ENCODE measurements at places on chromosomes 6 and 20.

DNA sequence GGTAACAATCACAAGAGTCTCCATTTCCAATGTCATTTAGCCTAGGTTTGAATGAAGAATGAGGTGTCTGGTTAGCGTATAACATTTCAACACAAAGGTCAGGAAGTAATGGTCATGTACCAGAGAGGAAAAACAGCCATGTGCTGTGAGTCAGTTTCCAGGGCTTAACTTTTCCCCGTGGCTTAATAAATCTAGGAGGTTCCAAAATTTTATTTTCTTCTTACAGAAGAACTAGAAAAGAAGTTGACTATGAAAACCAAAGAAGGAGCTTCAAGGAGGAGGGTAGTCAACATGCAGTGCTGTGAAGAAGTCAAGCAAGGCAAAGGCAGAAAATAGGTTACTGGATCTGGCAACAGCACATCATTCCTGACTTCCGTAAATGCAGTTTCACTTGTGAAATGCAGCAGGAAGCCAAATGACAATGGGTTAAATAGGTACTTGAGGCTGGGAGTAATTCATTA is 8.4 kb upstream of the GABRR2 start:
- DNase-seq: no peak

- no peak for DNase-seq
Measured at GRCh38 chr6:145063091-145063490, 672.2 kb downstream of the EPM2A start.

GRCh38 chr6:6981681-6982322 is 126.0 kb upstream of the RREB1 start:
- DNase-seq: no peak

- no peak for DNase-seq
Measured at GRCh38 chr6:39792540-39793450, 619 bp downstream of the DAAM2 start.

- no peak for DNase-seq
Measured at GRCh38 chr20:40891351-40891750, 137.3 kb upstream of the TOP1 start.
